ENCODE measurements at places on chromosomes 4 and X.

GRCh38 chr4:97216046-97216445 lies 927.2 kb downstream of the STPG2 start:
- DNase-seq = no peak

GRCh38 chrX:138463476-138463875 lies 248.0 kb downstream of the FGF13 start:
- no peak for DNase-seq

- no peak for DNase-seq
These were observed 12.4 kb downstream of the FSTL5 start for GRCh38 chr4:162151386-162151785.

DNA sequence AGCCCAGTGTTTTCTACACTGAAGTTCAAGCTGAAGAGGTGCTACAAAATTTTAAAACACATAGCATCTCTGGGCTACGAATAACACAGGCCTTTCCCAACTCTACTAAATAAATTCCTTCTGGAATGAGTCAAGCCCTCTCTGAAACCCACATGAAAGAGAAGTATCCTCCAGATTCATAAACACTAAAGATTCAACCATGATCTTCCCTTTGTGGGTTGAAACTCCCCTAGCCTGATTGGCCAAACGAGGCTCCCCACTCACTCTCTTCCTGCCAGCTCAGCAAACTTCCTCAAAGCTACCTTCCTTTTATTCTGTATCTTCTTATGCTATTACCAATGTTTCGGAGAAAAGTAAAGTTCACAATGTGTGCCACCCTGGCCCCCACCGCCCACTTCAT lies 95.4 kb downstream of the NKX6-1 start:
- DNase-seq = no peak

DNA sequence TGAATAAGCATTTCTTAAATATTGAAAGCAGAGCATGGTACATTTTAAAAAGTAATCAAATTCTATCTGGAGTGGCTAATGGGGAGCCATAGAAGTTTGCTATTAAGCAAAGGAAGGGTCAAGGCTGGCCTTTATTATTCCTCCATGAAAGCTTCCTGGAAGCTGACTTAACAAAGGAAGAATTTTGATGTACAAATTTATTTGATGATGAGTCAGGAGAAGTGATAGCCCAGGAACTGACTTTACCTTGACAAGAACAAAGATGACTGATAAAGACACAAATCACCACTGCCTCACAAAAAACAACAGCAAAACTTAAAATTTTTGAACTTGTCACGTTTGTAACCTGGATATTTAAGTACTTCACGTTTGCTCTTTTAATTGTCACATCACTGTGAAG lies 872.1 kb downstream of the PCDH7 start:
- DNase-seq = no peak

DNA sequence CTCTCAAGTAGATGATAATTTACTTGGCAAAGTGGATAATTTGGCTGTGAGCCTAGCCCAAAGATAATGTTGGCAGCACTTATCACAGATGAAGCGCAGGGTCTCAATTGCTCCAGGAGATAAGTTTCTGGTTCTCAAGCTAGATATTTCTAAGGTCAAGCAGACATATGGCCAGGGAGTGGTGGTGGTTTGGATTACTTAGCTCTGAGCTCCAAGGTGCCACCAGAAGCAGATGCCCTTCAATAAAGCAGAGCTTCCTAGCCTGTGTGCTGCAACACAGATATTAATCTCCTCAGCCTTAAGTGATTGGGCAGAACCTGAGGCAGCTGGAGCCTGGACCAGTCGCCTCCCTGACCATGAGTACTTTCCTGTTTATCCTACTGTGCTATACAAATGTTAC lies 79.2 kb upstream of the NALF2 start:
- DNase-seq = no peak

DNA sequence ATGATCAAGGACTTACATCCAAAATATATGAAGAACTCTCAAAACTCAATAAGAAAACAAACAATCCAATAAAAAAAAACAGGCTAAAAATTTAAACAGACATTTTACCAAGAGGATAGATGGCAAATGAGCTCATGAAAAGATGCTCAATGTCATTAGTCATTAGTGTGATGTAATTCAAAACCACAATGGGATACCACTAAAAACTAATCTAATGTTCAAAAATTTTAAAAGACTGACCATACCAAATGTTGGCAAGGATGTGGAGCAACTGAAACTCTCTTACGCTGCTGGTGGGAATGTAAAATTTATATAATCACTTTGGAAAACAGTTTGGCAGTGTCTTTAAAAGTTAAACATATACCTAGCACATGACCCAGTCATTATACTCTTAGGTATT lies 43.7 kb downstream of the RPS6KA6 start:
- no peak for DNase-seq

GRCh38 chrX:131854581-131854980 lies 168.5 kb upstream of the STK26 start:
- DNase-seq = no peak

DNA sequence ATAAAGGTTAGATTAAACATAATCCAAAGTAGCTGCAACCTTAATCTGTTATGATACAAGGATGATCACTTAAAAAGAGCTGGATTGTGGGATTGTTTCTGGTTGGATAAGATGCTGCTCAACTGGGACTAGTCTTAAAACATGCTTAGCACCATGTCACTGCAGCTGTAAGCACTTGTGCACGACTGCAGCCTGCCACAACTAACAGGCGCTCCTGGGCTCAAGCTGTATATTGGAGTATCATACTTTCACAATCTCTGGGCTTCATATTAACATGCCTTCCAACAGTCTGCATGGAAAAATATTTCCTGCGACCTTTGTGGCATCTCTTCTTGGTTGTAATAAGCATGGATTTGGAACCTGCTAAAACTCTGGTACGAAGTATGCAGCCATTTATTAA lies 493.0 kb upstream of the PITX2 start:
- DNase-seq = no peak

DNA sequence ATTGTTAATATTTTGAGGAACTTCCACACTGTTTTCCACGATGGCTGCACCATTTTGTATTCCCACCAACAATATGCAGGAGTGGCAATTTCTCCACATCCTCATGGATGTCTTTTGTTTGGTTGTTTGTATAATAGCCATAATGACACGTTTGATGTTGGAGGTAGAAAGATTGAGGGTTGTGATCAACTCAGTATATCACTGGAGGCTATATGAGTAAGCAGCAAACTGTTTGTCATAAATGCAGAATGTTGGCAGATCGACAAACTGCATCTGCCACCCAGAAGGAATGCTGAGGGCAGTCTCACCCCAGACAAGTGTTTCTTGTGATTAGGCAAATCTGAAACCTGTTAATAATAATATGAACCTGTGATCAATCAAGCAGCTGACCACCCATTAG lies 243.9 kb upstream of the WDFY3 start:
- no peak for DNase-seq

DNA sequence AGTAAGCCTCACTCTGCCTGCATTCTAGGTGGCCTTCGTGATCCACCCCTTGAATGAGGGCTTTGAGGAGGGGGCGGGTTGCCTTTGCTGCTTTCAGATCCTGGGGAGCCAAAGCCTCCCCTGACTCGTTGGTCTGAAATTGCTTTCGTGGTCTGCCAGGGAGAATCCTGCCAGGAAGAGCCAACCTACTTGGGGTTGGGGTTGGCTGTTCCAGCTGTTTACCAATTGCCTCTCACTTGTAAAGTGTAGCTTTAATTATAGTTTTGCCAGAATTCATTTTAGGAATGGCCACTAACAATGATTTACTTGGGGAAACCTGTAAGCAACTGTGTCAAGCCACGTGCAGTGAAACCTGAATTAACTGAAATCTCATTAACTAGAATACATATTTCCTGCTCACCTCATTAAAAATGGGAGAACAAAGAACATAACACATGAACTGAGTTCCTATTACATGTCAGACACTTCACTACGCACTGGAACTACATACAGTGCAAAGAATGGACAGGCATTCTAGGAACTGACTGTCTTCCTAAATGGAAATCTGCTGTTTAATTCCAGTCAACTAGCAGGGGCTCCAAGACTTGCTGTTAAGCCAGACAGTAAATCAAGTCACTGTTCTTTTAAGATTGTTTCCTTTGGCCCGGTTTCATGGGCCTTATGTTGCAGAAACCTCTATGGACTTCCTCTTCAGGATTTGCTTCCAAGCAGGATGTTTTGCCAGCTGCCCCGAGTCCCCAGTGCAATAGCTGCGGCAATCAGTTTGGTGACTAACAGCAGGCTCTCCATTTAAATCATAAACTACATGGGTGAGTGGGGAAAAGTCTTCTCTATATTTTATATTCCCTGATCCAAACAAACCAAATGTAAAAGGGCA lies 16.4 kb upstream of the NKRF start:
- no peak for DNase-seq

DNA sequence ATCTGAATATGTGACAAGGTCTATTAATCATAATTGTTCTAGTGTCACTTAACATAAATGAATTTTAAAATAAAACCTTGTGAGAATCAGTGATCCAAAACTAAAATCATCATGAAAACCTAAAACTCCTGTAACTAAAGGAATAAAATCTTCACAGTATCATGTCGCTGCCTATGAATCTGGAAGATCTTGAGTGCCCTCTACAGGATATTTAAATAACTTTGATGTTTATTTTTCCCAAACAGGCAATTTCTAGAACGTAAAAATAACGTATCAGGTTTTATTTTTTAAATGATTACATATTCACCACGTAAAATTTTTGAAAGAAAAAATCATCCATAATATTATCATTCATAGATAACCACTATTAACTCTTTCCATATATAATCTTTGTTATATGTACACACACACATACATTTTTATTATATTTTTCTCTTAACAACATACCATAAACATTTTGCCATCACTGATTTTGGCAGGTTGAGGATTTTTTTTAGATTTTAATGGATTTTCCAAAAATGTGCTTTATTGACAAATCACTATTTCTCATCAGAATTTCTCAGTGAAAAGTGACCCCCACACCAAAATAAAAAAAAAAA lies 79.6 kb downstream of the COMMD8 start:
- DNase-seq = no peak

- no peak for DNase-seq
These were observed 355.5 kb downstream of the KCNIP4 start for GRCh38 chr4:21592970-21593670.

GRCh38 chrX:13008189-13008533 lies 33.3 kb downstream of the TMSB4X start:
- no peak for DNase-seq

DNA sequence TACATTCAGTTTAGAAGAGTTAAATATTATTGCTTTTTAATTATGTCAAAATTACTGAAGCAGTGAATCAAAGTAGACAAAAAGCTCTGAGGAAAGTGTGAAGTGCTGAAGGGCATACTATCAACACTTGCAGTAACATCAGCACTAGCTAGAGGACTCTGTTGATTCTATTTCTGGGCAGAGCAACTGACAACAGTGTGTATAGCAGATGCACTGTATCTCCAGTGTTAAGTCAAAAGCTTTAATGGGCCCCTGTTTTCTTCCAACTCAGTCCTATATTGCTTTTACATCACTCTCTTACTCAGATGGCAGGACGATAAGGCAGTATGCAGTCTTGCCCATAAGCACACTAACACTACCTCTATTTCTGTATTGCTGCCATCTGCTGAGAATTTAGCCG lies 435.2 kb upstream of the AMOT start:
- DNase-seq = no peak

- no peak for DNase-seq
These were observed 2.8 kb downstream of the PJA1 start for GRCh38 chrX:69162361-69162865.

GRCh38 chrX:82127228-82128123 lies 925.6 kb downstream of the SH3BGRL start:
- no peak for DNase-seq

- DNase-seq = no peak
These were observed 36.0 kb downstream of the ARHGAP6 start for GRCh38 chrX:11629593-11630211.
